ENCODE measurements at places on chromosomes 5 and 9. TPM values are rescaled to one million over a fixed set of nuclear protein-coding genes. Genes with fewer than 3 reads are reported as not detected.

GRCh38 chr5:167514461-167514860, 777.0 kb upstream of the WWC1 start:
- no peak for DNase-seq
- no peak overlapping the region for H3K27ac ChIP-seq
- H3K4me1 ChIP-seq, result no peaks in the 10 kb centered on the region
- H3K4me3 ChIP-seq, result no peak overlapping the region

GRCh38 chr9:97237311-97237786, 70.1 kb upstream of the CCDC180 start:
- peaks cover 15% of the 10 kb centered on the region for H3K4me1 ChIP-seq
- no peaks in the 10 kb centered on the region for H3K27me3 ChIP-seq
- H3K27ac ChIP-seq, result no peak overlapping the region
- peak overlapping the region; percentile 63 for H3K4me3 ChIP-seq
- no peak for DNase-seq

DNA sequence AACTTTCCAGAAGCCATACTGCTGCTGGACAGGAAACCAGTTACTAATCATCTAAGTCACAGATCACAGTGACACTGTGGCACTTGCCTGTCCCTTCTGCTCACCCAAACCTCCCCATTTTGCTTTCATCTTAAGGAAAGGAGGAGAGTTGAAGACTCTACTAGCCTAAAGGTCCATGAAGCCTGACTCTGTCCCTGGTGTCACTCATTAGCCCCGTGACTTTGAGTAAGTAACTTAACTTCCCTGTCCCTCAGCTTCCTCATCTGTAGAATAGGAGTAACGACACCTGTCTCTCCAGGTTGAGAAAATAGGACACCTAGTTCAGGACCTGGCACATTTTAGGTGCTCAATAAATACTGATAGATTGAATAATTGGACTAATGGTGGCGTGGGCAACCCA, 536 bp upstream of the SLC6A7 start:
- H3K4me1 ChIP-seq, result peaks cover 9% of the 10 kb centered on the region
- H3K27ac ChIP-seq, result no peak overlapping the region
- H3K4me3 ChIP-seq, result no peak overlapping the region
- no peaks in the 10 kb centered on the region for H3K27me3 ChIP-seq
- DNase-seq, result no peak

GRCh38 chr9:2267181-2267745, 252.1 kb downstream of the SMARCA2 start:
- H3K27me3 ChIP-seq, result no peaks in the 10 kb centered on the region
- peaks cover 9% of the 10 kb centered on the region for H3K4me1 ChIP-seq
- H3K36me3 ChIP-seq, result no peaks in the 10 kb centered on the region
- H3K27ac ChIP-seq, result no peak overlapping the region
- no peak overlapping the region for H3K4me3 ChIP-seq

The KCTD16 gene
- total RNA-seq, result 0.25 TPM

GRCh38 chr5:113742639-113743038, 229.1 kb downstream of the YTHDC2 start:
- H3K27ac ChIP-seq, result no peak overlapping the region
- no peaks in the 10 kb centered on the region for H3K36me3 ChIP-seq
- H3K4me1 ChIP-seq, result no peaks in the 10 kb centered on the region

- no peak overlapping the region for H3K27ac ChIP-seq
- H3K4me3 ChIP-seq, result no peak overlapping the region
- H3K27me3 ChIP-seq, result no peaks in the 10 kb centered on the region
- no peaks in the 10 kb centered on the region for H3K36me3 ChIP-seq
- DNase-seq, result no peak
- H3K4me1 ChIP-seq, result no peaks in the 10 kb centered on the region
Measured at GRCh38 chr9:125323615-125324014, 62.0 kb downstream of the GAPVD1 start.

GRCh38 chr5:170874017-170874416, 12.2 kb downstream of the RANBP17 start:
- no peaks in the 10 kb centered on the region for H3K4me1 ChIP-seq
- no peaks in the 10 kb centered on the region for H3K27me3 ChIP-seq
- no peak overlapping the region for H3K27ac ChIP-seq
- DNase-seq, result no peak

GRCh38 chr5:175692996-175693710, 35.3 kb downstream of the HRH2 start:
- H3K4me3 ChIP-seq, result no peak overlapping the region
- no peak for DNase-seq
- H3K36me3 ChIP-seq, result no peaks in the 10 kb centered on the region
- no peaks in the 10 kb centered on the region for H3K4me1 ChIP-seq
- no peak overlapping the region for H3K27ac ChIP-seq
- H3K27me3 ChIP-seq, result no peaks in the 10 kb centered on the region

DNA sequence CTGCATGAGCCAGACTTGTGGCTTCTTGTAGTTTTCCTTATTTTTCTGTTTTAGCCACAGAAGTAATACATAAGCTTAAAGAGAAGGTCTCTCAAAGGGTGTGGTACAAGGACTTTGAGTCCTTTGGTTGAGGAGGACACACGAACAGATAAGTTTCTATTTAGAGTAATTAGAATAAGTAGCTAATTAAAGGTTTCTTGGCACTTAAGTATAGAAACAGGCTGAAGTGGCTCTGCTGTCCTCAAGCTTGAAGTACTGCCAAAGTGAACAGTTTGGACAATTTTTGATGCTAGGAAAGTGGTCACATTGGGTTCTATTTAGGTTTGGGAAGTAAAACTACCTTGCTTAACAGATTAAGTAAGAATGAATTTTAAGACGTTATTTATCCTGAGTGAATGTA, 278.3 kb upstream of the MPDZ start:
- H3K27me3 ChIP-seq, result no peaks in the 10 kb centered on the region
- DNase-seq, result no peak
- H3K4me1 ChIP-seq, result no peaks in the 10 kb centered on the region
- no peaks in the 10 kb centered on the region for H3K36me3 ChIP-seq
- no peak overlapping the region for H3K4me3 ChIP-seq

The LCN1 gene
- total RNA-seq, result not detected

GRCh38 chr5:59542851-59543820, 350.4 kb downstream of the PDE4D start:
- no peak overlapping the region for H3K4me3 ChIP-seq
- H3K4me1 ChIP-seq, result peaks cover 36% of the 10 kb centered on the region
- DNase-seq, result no peak
- H3K27me3 ChIP-seq, result no peaks in the 10 kb centered on the region
- H3K36me3 ChIP-seq, result no peaks in the 10 kb centered on the region

The SHLD3 gene
- 2.0 TPM for total RNA-seq

DNA sequence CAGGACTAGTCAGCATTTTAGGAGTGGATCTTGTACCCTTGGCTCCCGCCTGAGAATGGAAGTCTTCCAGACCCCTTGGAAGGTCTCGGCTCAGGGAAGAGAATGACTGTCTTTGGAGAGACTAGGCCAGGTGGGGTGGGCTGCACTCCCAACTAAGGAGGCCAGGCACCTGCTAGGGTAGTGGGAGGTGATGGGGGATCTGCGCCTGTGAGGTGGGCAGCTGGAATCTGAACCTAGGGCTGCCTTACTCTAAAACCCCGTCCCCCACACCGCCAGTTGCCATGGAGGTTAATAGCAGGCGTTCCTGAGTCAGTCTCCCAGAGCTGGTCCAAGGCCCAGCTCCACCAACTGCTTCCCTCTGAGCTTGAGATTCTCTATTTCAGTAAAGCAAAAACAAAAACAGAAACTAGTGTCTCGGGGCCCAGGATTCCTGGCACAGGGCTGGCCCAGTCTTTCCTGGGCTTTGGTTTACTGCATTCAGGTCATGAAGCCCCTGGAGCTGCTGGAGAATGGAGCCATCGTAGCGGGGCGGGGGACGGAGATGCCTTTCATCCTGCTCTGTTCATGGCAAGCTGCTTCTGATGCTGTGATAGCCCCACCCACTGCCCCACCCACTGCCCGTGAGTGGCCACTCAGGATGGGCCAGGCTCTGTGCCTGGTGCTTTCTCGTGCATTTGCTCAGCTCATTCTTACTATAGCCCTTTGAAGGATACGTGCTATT, 57.5 kb downstream of the DAB2IP start:
- H3K4me3 ChIP-seq, result no peak overlapping the region
- no peak overlapping the region for H3K27ac ChIP-seq
- H3K36me3 ChIP-seq, result no peaks in the 10 kb centered on the region
- no peaks in the 10 kb centered on the region for H3K27me3 ChIP-seq

DNA sequence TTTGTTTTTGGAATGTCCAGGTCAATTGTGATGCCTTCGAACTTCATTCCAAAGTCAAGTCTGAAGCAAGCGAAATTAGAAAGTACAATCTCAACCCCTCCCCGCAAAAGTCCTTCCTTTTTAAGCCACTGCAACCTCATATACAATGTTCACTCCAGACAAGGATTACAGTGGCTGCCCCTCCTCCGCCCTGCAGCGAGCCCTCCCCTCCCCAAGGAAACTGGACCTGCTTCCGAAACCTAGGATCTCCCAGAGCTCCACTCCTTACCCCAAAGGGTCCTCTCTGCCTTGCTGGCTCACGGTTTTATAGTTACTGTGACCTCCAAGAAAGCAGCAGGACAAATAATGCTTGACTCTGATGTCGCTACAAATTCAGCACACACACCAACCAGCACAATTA, 10.4 kb downstream of the LRRC14B start:
- no peaks in the 10 kb centered on the region for H3K36me3 ChIP-seq
- H3K4me1 ChIP-seq, result peaks cover 6% of the 10 kb centered on the region
- DNase-seq, result no peak
- H3K4me3 ChIP-seq, result no peak overlapping the region
- H3K27ac ChIP-seq, result no peak overlapping the region
- no peaks in the 10 kb centered on the region for H3K27me3 ChIP-seq

DNA sequence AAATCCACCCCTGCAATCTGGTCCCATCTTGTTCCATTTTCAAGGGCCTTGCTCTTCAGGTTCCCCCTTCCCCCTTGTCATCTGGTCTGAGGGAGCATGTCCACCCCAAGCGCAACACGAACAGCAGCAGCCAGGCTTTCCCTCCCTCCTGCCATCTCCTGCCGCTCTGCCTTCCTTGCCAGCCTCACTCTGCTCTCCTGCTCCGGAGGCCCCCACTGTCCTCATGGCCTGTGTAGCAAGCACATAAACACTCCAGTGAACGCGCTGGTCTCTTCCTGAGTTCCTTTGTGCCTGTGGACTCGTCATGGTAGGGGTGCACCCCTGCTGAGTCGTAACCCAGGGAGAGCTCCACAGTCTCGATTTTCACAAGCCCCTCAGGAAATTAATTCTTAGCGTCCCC, 29.9 kb downstream of the TENT4A start:
- no peaks in the 10 kb centered on the region for H3K27me3 ChIP-seq
- DNase-seq, result no peak
- no peak overlapping the region for H3K4me3 ChIP-seq
- no peak overlapping the region for H3K27ac ChIP-seq
- H3K36me3 ChIP-seq, result peaks cover 46% of the 10 kb centered on the region

GRCh38 chr9:25207402-25208195, 470.6 kb downstream of the TUSC1 start:
- H3K27me3 ChIP-seq, result no peaks in the 10 kb centered on the region
- H3K4me1 ChIP-seq, result no peaks in the 10 kb centered on the region
- no peak overlapping the region for H3K4me3 ChIP-seq
- H3K27ac ChIP-seq, result no peak overlapping the region
- no peak for DNase-seq

- peaks cover 10% of the 10 kb centered on the region for H3K4me1 ChIP-seq
- H3K27me3 ChIP-seq, result peaks cover 4% of the 10 kb centered on the region
- H3K36me3 ChIP-seq, result no peaks in the 10 kb centered on the region
- H3K4me3 ChIP-seq, result peak within 1 kb of the TSS; percentile 37
- no peak within 1 kb of the TSS for H3K27ac ChIP-seq
Measured at GRCh38 chr9:17578911-17579793, at the start of gene SH3GL2. SH3GL2 (plus strand) TSS chr9:17579066.

- H3K4me3 ChIP-seq, result no peak overlapping the region
- no peak overlapping the region for H3K27ac ChIP-seq
- no peaks in the 10 kb centered on the region for H3K4me1 ChIP-seq
- no peaks in the 10 kb centered on the region for H3K36me3 ChIP-seq
Measured at GRCh38 chr5:95697781-95698681, 15.2 kb upstream of the SPATA9 start.

The OTP gene
- not detected for total RNA-seq

The ZNG1C gene
- 24.8 TPM for total RNA-seq

- H3K27ac ChIP-seq, result no peak overlapping the region
- H3K4me3 ChIP-seq, result no peak overlapping the region
- DNase-seq, result no peak
Measured at GRCh38 chr5:36359267-36359666, 57.6 kb upstream of the RANBP3L start.

The INSL6 gene
- total RNA-seq, result not detected

The DIRAS2 gene
- total RNA-seq, result not detected

- no peaks in the 10 kb centered on the region for H3K27me3 ChIP-seq
- no peak overlapping the region for H3K4me3 ChIP-seq
- H3K27ac ChIP-seq, result peak overlapping the region; percentile 45
- H3K36me3 ChIP-seq, result no peaks in the 10 kb centered on the region
Measured at GRCh38 chr5:159073026-159073425, 26.7 kb downstream of the EBF1 start.

DNA sequence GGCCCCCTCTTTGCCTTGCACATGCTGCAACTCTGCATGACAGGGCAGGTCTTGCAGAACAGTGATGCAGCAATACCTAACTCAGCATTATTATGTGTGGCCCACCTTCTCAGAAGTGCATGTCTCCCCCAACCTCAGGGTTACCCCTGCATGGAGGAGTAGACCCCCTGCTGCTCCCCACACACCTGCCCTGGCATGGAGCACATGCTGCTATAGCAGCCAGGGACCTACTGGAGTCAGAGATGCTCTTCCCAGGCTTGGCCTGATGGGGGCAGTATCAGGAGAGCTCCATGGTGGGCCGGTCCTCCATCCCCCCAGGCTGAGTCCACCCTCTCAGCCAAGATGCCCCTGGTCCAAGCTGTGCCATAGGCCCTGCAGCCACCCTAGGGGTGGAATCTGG, 13.2 kb upstream of the BOD1 start:
- H3K4me3 ChIP-seq, result no peak overlapping the region
- no peak overlapping the region for H3K27ac ChIP-seq
- DNase-seq, result no peak
- no peaks in the 10 kb centered on the region for H3K27me3 ChIP-seq
- no peaks in the 10 kb centered on the region for H3K4me1 ChIP-seq
- H3K36me3 ChIP-seq, result no peaks in the 10 kb centered on the region

DNA sequence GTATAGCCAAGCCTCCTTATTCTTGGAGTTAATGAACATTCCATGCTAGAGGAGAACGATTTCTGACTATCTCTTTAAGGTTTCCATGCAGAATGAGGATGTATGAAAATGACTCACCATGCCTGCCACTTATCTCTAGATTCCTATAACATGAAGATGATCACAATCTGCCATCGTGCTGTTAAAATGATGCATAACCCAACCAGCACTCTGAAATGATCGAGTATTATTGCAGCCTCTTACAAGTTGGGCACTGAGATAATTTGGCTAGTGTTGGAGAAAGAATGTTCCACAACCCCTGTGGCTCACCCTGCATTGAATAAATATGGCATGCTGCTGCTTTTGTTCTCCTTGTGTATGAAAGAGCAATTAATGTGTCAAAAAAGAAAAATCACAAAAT, 1143.6 kb upstream of the WWC1 start:
- no peaks in the 10 kb centered on the region for H3K4me1 ChIP-seq
- no peak for DNase-seq
- H3K27me3 ChIP-seq, result no peaks in the 10 kb centered on the region
- H3K4me3 ChIP-seq, result no peak overlapping the region
- no peak overlapping the region for H3K27ac ChIP-seq

- DNase-seq, result no peak
- H3K4me3 ChIP-seq, result no peak overlapping the region
- no peaks in the 10 kb centered on the region for H3K36me3 ChIP-seq
- H3K27me3 ChIP-seq, result no peaks in the 10 kb centered on the region
- H3K4me1 ChIP-seq, result peaks cover 16% of the 10 kb centered on the region
- no peak overlapping the region for H3K27ac ChIP-seq
Measured at GRCh38 chr9:91433180-91433579, 9.5 kb upstream of the NFIL3 start.

Measured in vagina (tissue), 2 donors.